ENCODE measurements at places on chromosomes 7 and 10.

DNA sequence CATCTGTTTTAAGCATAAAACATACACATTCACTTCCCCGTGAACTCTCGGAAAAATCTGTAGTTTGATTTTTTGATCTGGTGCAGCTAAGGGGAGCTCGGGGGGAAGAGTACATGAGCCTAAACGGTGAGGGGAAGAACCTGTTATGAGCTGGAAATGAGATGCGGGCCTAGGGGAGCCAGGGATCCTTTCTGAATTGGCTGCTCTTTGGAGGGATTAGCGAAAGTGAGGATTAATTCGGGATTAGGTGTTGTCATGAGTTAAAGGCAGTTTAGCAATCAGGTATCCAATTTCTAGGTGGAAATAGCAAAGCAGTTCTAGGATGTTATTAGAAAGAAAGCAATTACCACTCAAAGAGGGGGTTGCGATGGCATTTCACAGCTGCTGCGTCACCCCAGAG lies 51.1 kb upstream of the ADARB2 start:
- no peak overlapping the region for H3K4me3 ChIP-seq
- no peak for DNase-seq
- no peaks in the 10 kb centered on the region for H3K4me1 ChIP-seq
- H3K36me3 ChIP-seq, result no peaks in the 10 kb centered on the region
- H3K27ac ChIP-seq, result no peak overlapping the region

DNA sequence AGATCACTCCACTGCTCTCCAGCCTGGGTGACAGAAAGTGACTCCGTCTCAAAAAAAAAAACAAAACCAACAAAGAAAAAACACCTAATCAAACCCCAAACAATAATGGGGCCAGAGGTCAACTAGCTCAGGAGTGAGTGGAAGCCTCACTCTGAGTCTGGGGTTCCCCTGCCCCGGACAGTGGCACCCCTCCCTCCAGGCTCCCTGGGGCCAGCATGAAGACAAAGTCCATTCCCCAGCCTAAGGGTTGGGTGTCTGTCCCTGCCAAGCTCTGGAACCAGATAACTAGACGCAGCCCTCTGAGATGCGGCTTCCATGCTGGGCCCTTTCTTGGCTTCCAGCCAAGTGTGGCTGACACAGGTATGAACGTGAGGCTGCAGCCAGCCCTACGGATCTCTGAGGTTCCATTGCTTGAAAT lies 1.7 kb upstream of the FUOM start:
- H3K4me3 ChIP-seq, result no peak overlapping the region
- no peak overlapping the region for H3K27ac ChIP-seq
- H3K4me1 ChIP-seq, result no peaks in the 10 kb centered on the region
- no peaks in the 10 kb centered on the region for H3K27me3 ChIP-seq

DNA sequence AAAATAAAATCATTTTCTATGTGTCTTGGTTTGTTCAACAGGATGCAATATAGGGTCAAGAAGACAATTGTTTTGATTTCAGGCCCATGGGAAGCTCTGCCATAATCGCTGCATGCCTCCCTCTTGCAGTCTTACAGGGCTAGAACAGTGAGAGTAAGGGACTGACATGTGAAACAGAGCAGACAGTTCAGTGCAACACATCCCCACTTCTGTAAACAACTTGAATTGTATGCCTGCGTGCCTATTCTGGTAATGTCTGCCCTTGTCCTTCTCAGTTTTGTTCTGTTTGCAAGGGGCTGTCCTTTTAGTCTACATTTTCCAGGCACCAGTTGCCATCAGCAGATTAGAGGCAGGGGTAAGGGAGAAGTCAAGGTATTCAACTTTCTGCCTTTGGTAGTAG lies 34.8 kb upstream of the GPR37 start:
- no peak overlapping the region for H3K4me3 ChIP-seq
- no peaks in the 10 kb centered on the region for H3K27me3 ChIP-seq
- no peak for DNase-seq
- no peaks in the 10 kb centered on the region for H3K4me1 ChIP-seq
- no peak overlapping the region for H3K27ac ChIP-seq

- H3K27me3 ChIP-seq, result peaks cover 3% of the 10 kb centered on the region
- H3K36me3 ChIP-seq, result no peaks in the 10 kb centered on the region
- no peak for DNase-seq
- no peak overlapping the region for H3K4me3 ChIP-seq
- no peaks in the 10 kb centered on the region for H3K4me1 ChIP-seq
Measured at GRCh38 chr7:39339591-39339990, 226.6 kb upstream of the YAE1 start.

GRCh38 chr7:28686418-28686800 lies 271.7 kb downstream of the TRIL start:
- H3K27me3 ChIP-seq, result no peaks in the 10 kb centered on the region
- peak overlapping the region; percentile 76 for H3K27ac ChIP-seq
- peaks cover 61% of the 10 kb centered on the region for H3K4me1 ChIP-seq
- no peaks in the 10 kb centered on the region for H3K36me3 ChIP-seq
- H3K4me3 ChIP-seq, result peak overlapping the region; percentile 82

- H3K36me3 ChIP-seq, result no peaks in the 10 kb centered on the region
- H3K4me3 ChIP-seq, result peak overlapping the region; percentile 74
- H3K27ac ChIP-seq, result no peak overlapping the region
- DNase-seq, result peak; percentile 73
Measured at GRCh38 chr10:73647211-73647874, 6.1 kb upstream of the MYOZ1 start.

DNA sequence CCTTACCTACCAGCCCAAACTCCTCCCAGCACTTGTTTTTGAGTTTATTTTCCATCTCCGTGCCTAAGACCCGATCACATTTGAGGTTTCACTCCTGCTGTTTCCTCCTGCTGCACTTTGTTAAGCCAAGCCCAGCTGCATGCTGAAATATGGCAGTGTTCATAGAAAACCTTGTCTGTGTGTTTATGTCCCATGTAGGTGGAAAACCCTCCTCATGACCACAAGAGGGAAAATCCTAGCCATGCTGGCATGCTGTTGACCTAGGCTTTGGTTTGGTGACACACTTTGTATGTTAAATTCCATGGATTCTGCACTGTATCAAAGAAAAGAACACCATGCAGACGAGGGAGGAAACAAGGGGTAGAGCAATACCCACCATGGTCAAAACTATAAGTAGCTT lies 154.4 kb downstream of the CUBN start:
- no peak overlapping the region for H3K27ac ChIP-seq
- no peaks in the 10 kb centered on the region for H3K27me3 ChIP-seq
- peak; percentile 34 for DNase-seq
- H3K4me1 ChIP-seq, result peaks cover 3% of the 10 kb centered on the region
- no peaks in the 10 kb centered on the region for H3K36me3 ChIP-seq
- H3K4me3 ChIP-seq, result no peak overlapping the region

DNA sequence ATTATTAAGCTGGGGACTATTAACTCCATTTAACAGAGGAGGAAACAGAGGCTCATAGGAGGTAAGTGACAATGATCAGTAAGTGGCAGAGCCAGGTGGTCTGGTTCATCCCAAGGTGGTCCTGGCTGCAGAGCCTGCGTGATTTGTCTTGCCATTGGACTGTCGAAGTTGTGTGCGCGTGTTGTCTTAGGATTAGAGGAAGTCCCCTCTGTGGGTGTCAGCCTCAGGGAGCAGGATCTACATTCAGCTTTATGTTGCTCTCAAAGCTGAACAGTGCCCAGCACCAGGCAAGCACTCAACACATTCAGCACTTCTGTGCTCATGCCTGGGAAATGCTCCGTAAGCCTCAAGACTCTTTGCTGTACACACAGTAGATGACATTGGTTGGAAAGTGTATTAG lies 139.5 kb downstream of the HERPUD2 start:
- H3K27me3 ChIP-seq, result peaks cover 5% of the 10 kb centered on the region
- H3K4me3 ChIP-seq, result no peak overlapping the region
- no peaks in the 10 kb centered on the region for H3K36me3 ChIP-seq
- no peaks in the 10 kb centered on the region for H3K4me1 ChIP-seq
- H3K27ac ChIP-seq, result no peak overlapping the region

DNA sequence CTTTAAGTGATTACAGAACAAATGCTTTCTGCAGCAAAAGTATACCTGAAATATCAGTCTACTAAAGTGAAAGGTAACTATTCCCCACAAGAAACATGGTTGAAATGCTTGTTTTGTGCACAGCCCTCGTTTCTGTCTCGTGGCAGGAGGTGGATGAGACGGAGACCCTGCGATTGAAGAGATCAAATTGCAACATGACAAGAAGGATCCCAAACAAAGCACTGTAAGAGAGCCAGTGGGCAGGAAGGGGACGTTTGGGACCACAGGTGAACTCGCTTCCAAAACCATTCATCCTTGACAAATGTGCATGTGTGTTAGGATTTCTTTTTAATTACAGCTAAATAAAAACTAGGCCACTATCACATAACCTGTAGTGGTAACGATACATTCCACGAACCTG lies 192.6 kb downstream of the CCSER2 start:
- H3K4me3 ChIP-seq, result no peak overlapping the region
- no peaks in the 10 kb centered on the region for H3K27me3 ChIP-seq
- no peak for DNase-seq

DNA sequence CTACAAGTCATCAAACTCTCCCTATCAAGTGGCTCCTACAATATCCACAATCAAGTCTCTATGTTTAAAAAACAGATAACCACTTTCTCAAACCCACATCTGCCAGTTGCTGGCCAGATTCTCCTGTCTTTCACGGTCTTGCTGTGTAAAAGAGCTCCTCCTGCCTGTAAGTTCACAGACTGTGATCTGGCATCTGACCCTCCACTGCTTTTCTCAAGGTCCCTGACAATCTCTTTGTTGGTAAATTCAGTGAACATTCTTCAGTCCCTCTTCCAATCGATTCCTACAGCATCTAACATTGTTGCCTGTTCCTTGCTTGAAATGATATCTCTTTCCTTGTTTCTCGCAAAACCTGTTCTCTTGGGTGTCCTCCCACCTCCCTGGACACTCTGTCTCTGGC lies 18.5 kb upstream of the LMOD2 start:
- no peaks in the 10 kb centered on the region for H3K4me1 ChIP-seq
- no peak overlapping the region for H3K4me3 ChIP-seq
- H3K27me3 ChIP-seq, result no peaks in the 10 kb centered on the region
- H3K36me3 ChIP-seq, result no peaks in the 10 kb centered on the region
- DNase-seq, result no peak

GRCh38 chr10:86155054-86155921 lies 211.3 kb downstream of the GRID1 start:
- H3K27me3 ChIP-seq, result peaks cover 6% of the 10 kb centered on the region
- no peaks in the 10 kb centered on the region for H3K36me3 ChIP-seq
- no peak overlapping the region for H3K4me3 ChIP-seq
- DNase-seq, result no peak
- no peak overlapping the region for H3K27ac ChIP-seq
- H3K4me1 ChIP-seq, result no peaks in the 10 kb centered on the region
